ENCODE measurements at places on chromosomes 12 and 14.

- no peak for DNase-seq
These were observed 1.1 kb downstream of the LGALS3 start for GRCh38 chr14:55130196-55130550.

GRCh38 chr12:128693115-128693514, 130.6 kb downstream of the SLC15A4 start:
- no peak for DNase-seq

- no peak for DNase-seq
These were observed 246.7 kb upstream of the FKBP4 start for GRCh38 chr12:2548081-2548480.

GRCh38 chr14:76078501-76078900, 73.2 kb upstream of the GPATCH2L start:
- DNase-seq, result no peak

DNA sequence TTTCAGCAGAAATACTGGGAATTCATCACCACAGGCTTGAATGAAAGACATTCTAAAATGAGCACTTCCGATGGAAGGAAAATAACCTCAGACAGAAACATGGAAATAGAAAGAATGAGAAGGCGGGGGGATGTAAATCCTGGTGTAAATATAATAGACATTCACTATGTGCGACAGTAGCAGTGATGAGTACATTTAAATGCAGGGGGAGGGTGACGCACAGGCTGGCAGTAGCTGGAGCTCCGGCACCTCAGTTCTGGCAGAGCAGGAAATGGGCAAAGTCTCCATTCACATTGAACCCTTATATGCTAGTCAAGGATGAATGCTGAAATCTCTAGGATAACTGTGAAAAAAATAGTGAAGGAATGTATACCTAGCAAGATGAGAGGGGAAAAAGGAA, 172.7 kb upstream of the C14orf180 start:
- no peak for DNase-seq

DNA sequence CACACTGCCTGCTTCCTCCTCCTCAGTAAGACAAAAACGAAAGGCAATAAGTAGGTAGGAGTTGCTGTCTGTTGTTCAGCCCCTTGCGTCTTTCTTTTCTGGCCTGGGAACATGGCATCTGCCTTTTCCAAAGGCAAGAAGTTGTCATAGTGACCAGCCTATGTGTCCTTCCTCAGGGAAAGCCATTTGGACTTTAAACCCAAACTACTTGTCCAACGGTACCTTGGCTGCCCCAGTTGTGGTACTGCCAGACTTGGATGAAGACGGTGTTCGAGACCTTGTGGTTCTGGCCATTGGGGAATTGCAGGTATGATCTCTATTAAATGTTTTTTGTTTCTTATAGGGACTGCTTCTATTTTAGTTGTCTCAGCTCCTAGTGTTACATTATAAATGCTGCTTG, 18.5 kb downstream of the FAM234B start:
- no peak for DNase-seq

DNA sequence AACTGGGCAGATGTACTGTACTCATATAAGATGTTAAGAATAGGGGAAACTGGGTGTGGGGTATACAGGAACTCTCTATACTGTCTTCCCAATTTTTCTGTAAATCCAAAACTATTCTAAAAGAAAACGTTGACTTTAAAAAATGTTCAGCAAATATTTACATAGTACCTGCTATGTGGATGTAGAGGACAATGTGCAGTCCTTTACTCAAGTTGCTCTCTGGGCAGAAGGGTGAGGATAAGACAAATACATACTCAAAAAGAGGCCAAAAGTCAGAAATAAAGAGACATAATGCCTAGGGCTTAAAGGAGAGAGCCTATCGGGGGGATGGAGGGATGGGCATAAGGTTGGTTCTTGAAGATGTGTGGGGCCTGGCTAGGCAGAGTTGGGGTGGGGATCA, 44.7 kb downstream of the PPP1R36 start:
- no peak for DNase-seq

DNA sequence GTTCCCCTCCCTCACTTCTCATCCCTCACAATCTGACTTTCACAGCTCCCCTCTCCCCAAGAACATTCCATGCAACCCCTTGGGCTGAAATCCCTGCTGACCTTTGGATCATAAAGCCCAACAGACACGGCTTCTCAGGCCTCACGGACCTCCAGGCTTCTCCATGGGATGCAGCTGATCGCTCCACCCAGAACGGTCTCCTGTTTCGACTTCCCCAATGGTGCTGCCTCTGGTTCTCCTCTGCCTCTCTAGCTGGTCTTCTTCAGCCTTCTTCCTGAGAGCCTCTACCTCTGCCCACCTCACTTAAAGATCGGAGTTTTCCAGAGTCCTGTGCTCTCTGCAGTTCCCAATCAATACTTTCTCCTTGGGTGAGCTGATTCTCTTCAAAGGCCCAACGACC, 17.8 kb upstream of the PRMT8 start:
- no peak for DNase-seq

GRCh38 chr12:32843528-32844095, 53.0 kb downstream of the PKP2 start:
- DNase-seq, result no peak

- DNase-seq, result no peak
These were observed 10.0 kb upstream of the IL26 start for GRCh38 chr12:68235576-68235975.

- DNase-seq, result peak; percentile 60
These were observed 48.3 kb downstream of the TTLL5 start for GRCh38 chr14:75709207-75709812.

DNA sequence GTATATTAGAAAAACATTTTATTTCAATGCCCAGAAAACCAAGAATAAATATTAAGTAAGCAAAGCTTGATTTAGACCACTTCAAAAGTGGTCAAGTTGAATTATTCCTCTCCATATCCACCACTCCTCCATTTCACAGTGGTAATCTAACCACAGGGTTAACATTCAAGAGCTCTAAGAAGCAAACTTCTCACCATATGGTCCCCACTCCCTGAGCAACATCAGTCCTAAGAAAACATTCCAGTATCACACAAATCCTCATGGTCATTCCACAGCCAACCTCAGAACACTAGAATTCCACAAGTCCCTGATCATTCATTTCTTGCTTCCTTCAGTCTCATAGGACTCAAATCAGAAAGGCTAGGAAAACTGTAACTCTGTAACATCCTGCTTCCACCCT, 47.9 kb downstream of the ST8SIA1 start:
- no peak for DNase-seq

- DNase-seq, result no peak
These were observed 22.2 kb upstream of the CCND2 start for GRCh38 chr12:4251216-4251891.

- DNase-seq, result no peak
These were observed 78.9 kb upstream of the RESF1 start for GRCh38 chr12:31880340-31880739.
